ENCODE measurements at places on chromosomes 1 and 21.
A peak's percentile ranks its signal among the peaks of the same experiment; 100 is the strongest.

DNA sequence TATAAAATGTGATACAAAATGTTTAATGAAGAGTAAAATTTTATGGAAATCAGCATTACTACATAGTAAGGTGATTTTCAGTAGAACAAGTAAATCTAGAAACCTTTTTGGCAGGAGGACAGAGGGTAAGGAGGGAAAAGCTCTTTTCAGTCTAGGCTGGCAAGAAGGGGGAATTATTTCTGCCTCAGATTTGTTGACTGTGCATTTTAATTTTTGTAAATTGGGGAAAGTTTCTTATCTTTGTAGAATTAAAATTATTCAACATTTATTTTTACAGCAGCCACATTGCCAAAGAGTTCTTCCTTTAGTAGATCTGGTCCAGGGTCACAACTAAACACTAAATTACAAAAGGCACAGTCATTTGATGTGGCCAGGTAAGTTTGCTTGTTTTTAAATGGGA is 109.2 kb downstream of the ITSN1 start:
- no peak for DNase-seq

DNA sequence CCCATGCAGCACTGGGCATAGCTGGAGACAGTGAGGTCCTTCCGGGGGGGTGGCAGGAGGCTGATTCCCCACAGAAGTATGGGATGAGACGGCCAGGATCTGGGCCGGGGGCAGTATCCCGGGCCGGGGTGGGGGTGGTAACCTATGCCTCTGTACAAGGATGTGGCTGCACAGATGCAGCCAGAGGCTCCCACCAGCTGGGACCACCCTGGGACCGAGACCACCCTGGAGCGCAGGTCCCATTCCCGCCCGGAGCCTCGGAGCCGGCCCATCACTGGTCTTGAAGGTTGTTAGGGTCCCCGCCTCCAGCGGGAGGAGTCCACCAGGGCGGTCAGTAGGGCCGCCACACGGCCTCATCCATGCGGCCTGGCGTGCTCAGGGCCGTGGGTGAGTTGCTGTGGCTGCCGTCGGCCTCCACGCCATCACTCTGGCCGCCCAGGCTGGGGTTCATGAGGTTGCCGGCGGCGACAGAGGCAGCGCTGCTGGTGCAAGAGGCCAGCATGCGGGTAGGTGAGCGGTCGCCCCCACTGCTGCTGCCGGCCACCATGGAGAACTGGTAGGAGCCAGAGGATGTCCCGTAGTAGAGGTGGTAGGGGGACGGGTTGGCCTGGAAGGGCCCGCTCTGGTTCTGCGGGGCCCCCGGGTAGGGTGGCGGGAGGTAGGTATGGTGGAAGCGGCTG is 28.1 kb downstream of the RUNX3 start:
- DNase-seq: no peak

GRCh38 chr1:118160806-118161205 is 24.2 kb downstream of the SPAG17 start:
- no peak for DNase-seq

DNA sequence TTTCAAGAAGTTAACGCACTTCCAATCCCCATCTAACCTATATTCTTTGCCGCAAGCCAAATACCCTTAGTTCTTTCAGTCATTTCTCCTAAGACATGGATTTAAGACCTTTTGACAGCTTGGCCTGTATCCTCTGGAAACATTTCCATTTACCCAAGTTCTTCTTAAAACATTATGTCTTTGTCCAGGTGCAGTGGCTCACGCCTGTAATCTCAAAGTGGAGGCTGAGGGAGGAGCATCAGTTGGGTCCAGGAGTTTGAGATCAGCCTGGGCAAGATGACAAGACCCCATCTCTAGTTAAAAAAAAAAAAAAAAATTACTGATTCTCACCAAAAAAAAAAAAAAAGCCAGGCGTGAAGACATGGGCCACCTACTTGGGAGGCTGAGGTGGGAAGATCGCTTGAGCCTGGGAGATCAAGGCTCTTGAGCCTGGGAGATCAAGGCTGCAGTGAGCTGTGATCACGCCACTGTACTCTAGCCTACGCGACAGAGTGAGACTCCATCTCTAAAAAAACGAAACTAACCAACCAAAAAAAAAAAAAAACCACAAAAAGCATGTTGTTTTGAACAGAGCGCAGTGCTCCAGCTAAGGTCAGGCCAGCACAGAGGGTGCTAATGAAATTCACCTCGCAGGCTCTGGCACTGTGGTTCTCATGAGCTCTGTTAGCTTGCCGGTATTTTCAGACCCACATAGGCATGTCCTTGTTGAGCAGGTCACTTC is 36.0 kb downstream of the NUAK2 start:
- peak; percentile 40 for DNase-seq

DNA sequence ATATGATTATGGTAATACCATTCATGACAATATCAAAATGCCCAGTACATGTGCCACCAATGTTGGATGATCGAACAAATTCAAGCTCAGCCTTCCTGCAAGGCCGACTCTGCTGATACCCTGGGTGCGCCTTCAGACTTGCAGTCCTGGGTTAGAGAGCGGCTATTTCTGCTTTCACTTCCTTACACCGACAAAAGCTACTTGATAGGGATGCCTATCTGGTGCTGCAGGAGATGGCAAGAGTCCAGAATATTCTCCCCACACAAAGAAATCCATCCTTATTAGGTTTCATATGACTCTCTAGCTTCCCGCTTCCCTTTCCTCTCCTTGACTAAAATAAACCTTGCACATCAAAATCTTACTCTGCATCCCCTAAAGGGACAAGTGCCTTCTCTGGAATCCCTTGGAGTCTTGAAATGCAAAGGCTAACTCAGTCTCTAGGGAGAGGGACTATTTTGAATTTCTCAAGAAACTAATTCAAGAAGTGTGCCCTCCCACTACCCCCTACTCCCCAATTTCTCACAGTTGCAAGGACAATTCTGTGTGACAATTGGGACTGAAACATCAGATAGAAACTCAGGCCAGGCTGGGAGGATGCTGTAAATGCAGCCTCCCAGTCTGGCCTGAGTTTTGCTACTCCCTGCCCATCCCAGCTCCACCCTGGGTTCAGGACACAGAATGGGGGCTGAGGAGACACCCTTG is 103.1 kb upstream of the USP24 start:
- no peak for DNase-seq
